Activated T-helper 9 cell treated with anti-CD3 and anti-CD28 coated beads, Interleukin-2, amount 50 U/mL, for 16 hours (primary cell): ENCODE measurements at places on chromosomes 3 and 15.

GRCh38 chr15:101808201-101808600 lies 3.8 kb upstream of the OR4F15 start:
- DNase-seq = no peak

DNA sequence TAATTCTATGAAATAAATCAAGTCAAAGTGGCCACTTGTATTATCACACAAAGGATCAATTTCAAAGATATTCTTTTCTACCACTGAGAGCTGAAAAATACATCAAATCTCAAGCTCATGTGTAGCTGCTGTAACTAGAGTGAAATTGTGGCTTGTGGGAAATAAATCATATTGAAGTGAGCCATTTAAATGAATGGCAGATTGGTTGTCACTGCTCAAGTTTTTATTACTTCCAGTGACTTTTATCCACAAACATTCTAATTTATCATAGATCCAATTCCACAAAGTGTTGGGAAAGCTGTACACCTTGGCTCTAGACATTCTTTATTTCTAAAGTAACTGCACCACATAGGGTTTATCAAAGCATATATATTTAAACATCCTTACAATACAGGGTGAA lies 285.4 kb downstream of the CNTN3 start:
- no peak for DNase-seq

- no peak for DNase-seq
Measured at GRCh38 chr3:187798531-187799530, 53.6 kb upstream of the BCL6 start.

- no peak for DNase-seq
Measured at GRCh38 chr3:128537091-128537703, 44.2 kb upstream of the GATA2 start.

DNA sequence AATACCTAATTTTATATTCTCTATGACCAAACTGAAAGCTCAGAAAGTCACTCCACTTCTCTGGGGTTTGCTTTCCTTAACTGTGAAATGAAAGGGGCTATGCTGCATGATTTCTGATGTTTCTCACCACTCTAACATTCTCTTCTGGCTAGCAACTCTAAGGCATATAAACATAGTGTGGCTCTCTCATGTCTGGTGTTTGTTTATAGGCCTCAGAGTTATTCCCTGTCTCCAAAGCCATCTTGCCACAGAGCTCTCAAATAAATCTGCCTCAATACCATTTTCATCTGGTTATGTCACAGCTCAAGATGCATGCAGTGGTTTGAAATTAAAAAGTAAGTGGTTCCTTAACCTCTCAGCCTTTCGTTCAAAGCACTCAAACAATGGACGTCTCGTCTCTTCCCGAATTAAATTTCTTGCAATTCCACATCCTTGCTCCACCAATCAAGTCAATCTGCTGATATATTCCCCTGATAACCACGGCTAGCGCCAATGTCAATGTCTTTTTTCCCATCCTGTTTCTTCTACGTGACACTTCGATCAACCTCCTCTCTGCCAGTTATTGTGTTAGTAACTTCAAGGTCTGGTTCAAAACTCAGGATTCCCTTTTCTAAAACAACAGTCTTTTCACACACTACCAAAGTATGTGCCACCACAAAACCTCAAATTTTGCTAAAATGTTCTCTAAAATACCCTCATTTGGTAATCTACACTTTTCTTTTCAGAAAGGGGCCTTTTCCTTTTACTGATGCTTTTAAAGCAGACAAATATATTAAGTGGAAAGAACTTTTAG lies 16.0 kb downstream of the TOMM70 start:
- no peak for DNase-seq
